ENCODE measurements at places on chromosomes 1 and 21.

- no peak for DNase-seq
These were observed 205.0 kb downstream of the PDE4B start for GRCh38 chr1:65997693-65998092.

- no peak for DNase-seq
These were observed 49.8 kb downstream of the SKI start for GRCh38 chr1:2277741-2278488.

DNA sequence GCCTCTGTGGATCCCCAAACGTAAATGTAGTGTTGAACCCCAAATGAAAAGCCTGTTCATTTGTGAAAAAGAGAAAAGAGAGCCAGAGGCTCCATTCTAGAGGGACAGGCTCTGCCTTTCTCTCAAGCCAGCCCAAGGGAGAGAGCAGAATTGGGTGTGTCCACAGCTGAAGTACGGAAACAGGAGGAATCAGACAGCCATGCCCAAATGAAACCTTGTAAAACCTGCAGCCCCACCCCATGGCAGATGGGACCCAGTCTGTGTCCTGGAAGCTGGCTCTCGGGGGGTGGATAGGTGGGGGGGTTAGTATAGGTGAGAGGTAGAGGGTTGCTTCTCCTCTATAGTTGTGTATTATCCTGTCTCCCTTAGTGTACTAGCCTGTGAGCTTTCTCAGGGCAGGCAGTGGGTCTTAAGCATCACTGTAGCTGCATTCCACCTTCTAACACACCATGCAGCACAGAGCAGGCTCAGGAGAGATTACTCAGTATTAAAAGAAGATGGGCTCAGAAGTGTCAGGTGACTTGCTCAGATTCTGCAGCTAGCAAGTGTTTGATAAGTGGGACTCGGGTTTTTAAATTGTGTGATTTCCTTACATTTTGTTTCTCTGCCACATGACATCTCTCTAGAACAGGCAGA, 67.4 kb upstream of the SIPA1L2 start:
- DNase-seq: no peak

DNA sequence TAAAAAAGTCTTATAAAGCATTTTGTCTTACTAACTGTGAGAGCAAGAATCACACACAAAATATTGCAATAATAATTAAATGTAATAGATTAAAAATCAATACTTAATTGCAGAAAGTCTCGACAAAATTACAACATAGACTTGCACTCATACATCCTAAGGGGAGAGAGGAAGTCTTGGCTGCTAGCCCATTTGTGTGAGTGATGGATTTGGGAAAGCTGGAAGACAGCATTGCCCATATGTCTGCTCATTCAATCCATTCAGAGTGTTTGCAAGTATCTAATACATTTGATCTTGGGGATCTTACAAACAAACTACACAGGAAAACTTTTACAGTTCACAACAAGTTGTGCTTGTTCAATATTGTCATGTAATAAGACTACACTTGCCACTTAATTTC, 140.5 kb downstream of the COL11A1 start:
- no peak for DNase-seq

All from midbrain (tissue), 1 donor.